Left ventricle myocardium superior (tissue), 1 donor: ENCODE measurements at places on chromosomes 13 and 19.

DNA sequence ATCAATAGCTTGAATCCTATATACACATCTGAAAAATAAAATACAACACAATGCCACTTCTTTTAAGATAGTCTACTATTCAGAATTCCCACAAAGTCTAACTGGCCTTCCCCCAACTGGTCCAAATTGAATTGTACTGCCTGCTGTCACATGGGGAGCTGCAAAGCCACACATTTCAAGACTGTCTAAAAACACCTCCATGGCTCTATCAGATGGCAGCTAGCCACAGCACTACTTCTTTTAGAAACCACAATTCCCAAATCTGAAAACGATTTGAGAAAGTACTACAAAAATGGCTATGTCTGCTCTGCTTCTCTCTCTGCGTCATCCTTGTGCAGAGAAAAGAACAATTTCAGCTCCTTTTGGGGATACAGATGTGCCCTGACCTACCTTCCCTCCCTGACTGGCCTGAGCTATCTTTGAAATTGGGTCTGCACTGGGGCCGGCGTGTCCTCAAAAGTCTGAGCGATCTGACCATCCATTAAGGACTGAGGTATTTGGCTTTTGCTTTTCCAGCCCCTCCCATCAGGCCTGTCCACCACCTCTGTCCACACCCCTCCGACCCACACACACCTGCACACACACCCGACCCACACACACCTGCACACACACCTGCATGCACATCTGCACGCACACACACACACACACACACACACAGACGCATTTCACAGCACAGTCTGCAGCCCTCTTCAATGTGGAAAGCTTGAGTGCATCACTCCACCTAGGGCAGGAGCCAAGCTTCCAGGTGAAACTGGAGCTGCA is 68.6 kb upstream of the IPO5 start:
- DNase-seq, result no peak

DNA sequence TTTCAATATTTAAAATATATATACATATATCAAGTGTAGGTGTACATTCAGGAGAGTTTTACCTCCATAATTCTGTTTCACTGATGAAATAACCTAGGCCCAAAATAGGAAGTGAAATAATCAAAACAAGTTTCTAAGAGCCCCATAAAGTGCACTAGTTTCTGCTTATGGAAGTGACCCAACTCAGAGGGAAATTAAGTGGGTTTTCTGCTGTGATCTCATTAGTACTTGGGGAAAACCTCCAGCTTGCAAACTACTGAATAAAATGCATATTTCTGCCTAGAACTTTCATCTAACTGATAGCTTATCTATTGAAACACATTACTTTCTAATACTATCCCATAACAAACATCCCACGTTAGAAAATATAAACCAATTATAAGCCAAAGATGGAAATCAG is 45.4 kb upstream of the MIR17HG start:
- no peak for DNase-seq

DNA sequence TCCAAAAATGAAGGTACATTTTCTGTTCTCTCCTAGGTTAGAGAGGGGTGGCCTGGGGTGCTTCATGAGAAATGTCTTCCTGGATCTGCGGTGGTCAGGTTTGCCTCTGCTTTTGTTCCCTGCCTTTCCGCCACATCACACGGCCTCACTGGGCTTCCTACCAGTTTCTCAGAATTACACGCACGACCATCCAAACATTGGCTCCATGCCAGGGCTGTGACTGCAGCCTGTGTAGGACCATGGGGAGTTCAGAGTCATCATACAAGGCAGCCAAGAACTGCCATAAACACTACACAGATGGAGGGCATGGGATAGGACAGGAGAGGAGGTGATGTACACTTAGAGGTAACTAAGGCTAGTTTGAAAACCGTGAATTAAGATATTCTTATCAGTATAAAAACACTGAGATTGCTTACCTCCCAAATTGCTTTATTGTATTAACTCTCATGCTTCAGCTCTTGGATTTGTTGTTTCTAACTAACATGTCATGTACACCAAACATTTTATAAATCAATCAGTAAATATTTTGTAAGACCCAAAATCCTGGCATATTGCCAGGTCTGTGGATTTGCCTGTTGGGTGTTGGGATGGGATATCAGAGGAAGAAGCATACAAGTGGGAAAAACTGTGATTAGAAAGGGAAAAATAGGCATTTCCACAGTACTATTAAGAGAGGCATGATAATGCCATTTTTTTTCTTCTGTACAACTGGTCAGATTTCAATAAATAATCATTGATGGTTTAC is 45.2 kb downstream of the CDADC1 start:
- DNase-seq, result peak; percentile 65

- no peak for DNase-seq
Observed at GRCh38 chr13:67094952-67095351, 135.2 kb downstream of the PCDH9 start.

GRCh38 chr19:18190278-18190677 is 2.7 kb upstream of the MPV17L2 start:
- no peak for DNase-seq

DNA sequence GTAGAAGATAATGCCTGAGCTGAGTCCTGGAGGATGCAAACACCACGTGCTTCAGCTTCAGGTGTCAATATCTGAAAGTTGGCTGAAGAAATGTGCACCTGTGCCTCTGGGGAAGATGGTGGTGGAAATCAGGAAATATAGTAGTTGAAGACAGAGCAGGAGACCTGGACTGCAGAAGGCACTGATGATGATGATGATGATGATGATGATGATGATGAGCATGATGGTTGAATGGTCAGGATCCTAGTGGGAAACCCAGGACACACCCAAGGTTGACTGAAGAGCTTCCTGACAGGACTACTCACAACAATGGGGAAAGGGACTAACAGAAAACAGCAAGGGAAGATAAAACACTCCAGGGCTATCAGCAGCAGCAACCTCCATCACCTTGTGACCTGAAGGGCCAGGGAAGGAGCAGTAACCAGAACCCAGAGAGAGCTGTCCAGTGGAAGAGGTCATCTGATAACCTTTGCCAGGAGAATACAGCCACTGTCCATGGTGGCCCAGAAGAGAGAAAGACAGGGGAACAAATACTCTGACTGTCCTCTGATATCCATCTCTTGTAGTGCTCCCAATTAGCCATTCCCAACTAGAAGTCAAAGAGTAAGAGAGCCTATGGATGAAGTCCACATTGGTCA is 170.3 kb downstream of the TSHZ3 start:
- no peak for DNase-seq

GRCh38 chr19:29086182-29086581 is 126.8 kb downstream of the UQCRFS1 start:
- no peak for DNase-seq

DNA sequence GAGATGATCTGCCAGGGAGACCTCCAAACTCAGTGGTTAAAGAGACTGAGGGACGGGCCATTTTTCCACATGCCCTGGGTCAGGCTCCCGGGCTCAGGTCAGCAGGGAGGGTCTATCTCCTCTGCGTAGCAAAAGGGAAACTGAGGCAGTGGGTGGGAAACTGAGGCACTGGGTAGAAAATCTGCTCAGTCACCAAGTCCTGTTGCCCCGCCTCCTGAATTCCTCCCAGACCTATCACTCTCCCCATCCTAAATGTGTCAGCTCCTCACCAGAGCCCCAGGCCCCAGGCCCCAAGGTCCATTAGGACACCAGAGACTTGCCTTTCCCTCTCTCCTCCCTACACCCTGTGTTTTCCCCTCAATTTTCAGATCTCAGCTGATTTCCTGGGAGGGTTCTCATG is 2.4 kb downstream of the CD320 start:
- no peak for DNase-seq

- peak; percentile 44 for DNase-seq
Observed at GRCh38 chr13:42047561-42048341, 697 bp upstream of the DGKH start.

DNA sequence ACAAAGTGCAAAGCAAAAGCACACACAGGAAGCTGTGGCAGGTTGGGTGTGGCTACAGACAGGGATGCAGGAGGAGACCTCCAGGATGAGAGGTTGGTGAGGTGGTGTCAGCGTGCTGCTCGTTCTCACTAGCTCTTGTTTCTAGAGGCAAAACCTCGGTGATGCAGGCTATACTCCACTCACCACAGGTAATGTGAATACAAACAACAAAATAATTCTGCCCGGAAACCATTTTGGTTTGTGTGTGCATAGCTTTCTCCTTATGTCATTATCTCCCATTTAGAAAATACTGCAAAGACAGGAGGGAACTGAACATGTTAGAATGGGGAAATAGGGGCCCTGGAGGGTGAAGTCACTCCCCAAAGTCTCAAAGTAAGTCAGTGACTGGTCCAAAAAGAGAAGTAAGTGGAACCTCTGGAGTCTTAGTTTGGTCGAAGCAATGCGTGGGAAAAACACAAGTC is 9.4 kb downstream of the LCP1 start:
- no peak for DNase-seq

DNA sequence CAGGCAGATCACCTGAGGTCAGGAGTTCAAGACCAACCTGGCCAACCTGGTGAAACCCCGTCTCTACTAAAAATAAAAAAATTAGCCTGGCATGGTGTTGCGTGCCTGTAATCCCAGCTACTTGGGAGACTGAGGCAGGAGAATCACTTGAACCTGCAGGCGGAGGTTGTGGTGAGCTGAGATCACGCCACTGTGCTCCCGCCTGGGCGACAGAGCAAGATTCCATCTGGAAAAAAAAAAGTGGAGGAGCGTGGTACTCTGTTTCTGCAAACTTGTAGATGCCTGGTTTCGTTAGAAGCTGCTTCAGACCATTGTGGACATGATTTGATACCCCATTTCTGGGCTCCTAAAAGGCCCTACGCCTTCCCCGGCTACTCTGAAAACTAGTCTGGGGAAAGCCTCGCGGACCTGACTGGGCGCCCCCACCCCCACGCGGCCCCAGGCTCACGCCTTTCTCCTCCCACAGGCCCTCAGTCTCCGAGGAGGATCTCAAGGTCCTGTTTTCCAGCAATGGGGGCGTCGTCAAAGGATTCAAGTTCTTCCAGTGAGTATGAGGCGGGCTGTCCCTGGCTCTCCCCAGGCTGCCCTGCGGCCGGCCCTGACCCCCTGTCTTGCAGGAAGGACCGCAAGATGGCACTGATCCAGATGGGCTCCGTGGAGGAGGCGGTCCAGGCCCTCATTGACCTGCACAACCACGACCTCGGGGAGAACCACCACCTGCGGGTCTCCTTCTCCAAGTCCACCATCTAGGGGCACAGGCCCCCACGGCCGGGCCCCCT is 11.5 kb downstream of the PLPPR3 start:
- peak; percentile 35 for DNase-seq

GRCh38 chr13:31225998-31226675 is 26.4 kb downstream of the B3GLCT start:
- DNase-seq, result no peak

DNA sequence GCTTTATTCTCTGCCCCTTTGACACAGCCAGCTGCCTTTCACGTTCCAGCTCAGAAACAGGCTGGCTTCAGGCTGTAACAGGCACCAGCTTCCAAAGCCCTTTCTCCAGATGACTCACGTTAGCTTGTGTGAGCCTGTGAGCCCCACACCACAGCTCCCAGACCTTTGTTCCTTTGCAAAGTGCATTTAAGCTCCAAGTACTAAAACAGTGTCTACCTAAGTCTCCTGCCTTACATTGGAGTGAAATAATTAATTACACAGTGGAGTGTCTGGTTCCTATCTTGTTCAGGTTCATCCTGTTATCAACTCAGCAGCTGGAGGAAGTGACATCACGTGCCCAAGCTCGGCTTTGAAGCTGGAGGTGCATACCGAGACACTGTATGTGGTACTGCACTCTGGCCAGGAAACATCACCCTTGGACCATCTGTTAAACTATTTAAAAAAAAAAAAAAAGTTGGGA is 475.8 kb downstream of the FOXO1 start:
- DNase-seq, result no peak

GRCh38 chr19:5988517-5989387 is 10.8 kb upstream of the RANBP3 start:
- no peak for DNase-seq

DNA sequence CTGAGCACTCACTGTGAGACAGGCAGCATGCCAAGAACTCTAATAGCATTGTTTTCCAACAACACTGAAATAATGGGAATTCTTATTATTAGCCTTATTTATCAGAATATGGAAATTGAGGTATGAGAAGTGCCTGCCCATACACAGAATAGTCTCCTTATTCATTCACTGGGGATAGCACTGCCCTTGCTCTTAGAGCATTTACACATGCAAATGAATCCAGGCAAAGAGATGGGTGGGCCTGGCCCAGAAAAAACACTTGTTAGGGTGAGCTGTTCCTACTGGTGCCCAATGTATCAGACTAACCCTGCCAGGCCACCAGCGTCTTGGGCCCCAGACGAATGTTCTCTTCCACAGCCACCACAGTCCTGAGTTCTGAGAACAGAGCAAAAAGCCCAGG is 112.9 kb downstream of the TUBA3C start:
- no peak for DNase-seq

- DNase-seq, result no peak
Observed at GRCh38 chr19:960020-960419, 24.1 kb upstream of the WDR18 start.

DNA sequence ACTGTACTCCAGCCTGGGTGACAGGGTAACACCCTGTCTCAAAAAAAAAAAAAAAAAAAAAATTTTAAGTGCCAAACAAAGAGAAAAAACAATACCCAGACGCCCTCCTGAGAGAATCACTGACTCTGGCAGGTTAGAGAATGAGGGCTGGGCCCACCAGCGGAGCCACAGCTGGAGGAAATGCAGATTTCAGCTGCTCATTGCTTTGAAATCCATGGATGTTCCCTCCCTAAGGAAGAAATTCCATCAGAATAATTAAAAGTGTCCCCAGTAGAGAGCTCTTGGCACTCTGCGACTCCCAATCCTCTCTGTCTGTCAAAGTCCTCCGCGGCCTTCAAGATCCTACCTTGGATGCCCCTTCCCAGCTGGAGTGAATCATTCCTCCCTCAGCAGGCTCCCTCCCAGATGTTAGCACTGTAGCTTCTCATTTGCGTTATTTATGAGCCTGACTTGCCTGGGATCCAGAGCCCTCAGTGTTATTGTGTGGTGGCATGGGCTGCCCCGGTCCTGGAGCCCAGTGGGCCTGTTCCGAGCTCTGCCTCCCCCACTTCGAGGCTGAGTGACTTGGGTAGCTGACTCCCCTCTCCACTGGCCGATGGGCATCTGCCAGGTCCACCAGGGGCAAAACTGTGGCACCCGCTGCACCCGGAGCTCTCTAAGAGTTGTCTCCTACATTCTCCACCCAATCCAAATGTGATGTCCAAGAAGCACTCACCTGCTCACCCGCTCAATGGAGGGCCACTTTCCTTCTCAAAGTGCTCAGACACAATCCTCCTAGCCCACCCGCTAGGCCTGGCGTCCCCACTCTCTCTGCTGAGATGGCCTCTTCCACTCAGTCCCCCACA is 47.0 kb downstream of the SERP2 start:
- DNase-seq, result no peak

DNA sequence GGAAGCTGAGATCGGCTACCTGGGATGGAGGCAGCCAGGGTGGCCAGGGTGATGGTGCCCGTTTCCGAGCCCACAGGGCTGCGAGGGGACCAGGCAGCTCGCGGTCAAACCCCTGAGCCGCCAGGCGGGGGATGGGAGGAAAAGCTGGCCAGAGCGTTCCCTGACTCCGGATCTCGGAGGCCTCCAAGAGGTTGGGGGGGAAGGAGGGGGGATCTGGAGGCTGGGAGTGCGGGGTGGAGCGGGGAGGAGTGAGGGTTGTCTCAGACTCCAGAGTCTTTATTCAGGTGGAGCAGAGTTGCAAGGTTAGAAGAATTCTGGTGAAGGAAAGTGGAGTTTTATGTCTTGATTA is 1.1 kb downstream of the CACNG7 start:
- no peak for DNase-seq

GRCh38 chr19:48967346-48968178 is 2.5 kb downstream of the FTL start:
- no peak for DNase-seq
